Cortex of kidney (tissue), 1 donor: ENCODE measurements at places on chromosomes 2 and 18.

DNA sequence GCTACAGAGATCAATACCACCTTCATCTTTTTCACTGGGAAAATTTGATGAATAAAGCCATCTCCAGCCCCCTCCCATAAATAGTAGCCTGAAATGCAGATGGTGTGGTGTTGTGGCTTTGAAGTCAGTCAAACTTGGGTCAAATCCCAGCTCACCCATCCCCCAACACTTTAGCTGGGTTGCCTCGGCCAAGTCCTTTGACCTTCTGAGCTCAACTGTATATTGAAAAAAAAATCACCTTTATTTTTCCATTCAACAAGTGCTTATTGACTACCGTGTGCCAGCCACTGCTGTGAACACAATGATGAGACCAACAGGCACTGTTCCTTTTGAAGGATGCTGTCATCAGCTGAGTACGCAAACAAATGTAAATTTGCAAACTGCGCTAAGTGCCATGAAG lies 35.1 kb upstream of the NTSR2 start:
- DNase-seq: no peak

GRCh38 chr2:40251137-40251536 lies 200.8 kb downstream of the SLC8A1 start:
- DNase-seq: no peak

DNA sequence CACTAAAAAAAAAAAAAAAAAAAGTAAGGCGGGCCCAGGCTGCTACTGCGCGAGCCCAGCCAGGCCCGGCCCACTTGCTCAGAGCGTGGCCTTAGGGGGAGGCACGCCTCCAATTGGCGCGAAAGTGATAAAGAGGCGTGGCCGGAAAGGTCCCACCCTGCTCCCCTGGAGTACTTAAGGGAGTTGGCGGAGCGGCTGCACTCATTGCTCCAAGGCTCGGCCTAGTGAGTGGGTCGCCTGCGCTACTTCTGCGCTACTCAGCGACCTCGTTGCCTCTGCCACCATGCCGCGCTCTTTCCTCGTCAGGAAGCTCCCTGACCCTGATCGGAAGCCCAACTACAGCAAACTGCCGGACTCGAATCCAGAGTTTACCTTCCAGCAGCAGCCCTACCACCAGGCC lies 36.9 kb downstream of the UNC80 start:
- no peak for DNase-seq

DNA sequence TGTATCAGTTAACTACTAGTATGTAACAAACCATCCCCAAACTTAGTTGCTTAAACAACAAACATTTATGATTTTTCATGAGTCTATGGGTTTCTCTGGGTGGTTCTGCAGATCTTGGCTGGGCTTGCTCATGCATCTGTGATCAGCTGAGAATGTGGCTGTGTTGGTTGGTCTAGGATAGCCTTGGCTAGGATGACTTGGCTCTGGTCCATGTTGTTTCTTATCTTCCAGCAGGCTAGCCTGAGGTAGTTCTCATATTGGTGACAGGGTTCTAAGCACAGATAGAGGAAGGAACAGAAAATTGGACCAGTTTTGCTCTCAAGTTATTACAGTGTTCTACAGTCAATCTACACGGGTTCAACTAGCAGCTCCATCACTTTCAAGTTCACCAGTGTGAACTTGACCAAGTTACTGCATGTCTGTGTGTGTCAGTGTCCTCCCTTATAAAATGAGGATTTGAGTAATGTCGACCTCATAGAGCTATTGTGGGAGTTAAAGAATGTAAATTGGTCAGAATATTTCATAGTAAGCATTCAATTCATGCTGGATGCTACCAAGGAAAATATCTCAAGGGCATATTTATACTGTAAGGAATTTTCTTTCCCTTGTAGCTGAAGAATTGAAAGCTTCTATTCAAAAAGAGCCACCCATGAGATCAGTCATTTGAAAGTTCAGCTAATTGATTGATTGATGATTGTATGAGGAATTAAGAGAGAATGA lies 65.3 kb downstream of the MYO3B start:
- no peak for DNase-seq

DNA sequence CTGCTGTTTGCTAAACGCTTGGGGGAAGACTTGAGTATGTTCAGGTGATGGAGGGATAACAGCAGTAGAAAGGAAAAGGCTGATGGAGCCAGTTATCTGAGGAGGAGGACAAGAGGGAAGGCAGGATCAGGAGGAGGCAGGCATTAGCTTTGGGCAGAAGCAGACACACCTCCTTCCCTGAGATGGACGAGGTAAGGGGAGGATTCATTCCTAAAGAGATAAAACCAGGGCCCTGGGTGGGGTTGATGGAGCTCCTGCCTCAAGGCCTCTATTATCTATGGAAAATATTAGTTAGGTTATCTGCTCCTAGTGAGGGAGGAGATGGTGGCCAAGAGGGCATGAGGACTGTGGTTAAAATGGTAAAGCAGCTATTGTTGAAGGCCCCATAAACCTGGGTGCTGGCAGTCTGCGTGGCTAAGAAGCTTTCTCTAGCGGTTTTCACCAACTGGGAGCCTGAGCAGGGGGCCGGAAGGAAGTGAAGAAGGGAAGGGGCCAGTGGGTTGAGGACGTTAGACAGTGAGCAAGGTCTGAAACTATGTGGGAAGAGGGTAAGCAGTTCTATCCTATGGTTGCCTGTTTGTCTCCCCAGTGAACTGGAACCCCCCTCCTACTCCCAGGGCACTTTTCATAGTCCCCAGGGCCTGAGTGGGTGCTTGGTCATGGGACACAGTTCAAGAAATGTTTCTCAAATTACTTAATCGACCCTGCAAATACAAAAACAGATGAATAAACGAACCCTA lies 56.6 kb upstream of the HK2 start:
- DNase-seq: no peak

GRCh38 chr18:62524440-62525200 lies 1.8 kb downstream of the ZCCHC2 start:
- DNase-seq: no peak

- no peak for DNase-seq
These were observed 3.9 kb upstream of the PPP1CB start for GRCh38 chr2:28747714-28748113.

GRCh38 chr2:195651046-195651445 lies 6.0 kb upstream of the SLC39A10 start:
- DNase-seq: no peak

DNA sequence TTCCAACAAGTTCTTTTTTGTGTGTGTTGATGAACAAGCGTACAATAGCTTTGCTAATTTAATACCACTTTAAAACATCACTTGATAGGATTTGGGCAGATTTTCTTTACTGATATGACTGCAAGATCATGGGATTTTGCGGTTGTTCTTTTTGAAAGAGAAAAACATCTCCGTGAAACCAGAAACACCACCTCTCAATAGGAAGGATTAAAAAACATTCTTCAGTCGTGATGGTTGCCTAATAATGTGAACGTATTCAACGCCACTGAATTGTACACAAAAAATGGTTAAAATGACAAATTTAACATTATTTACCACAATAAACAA lies 19.3 kb downstream of the RBMS1 start:
- no peak for DNase-seq

GRCh38 chr2:47891369-47892337 lies 14.6 kb downstream of the FBXO11 start:
- DNase-seq: no peak

- no peak for DNase-seq
These were observed 368.2 kb downstream of the IRS1 start for GRCh38 chr2:226431288-226431948.

GRCh38 chr2:147632198-147632597 lies 212.6 kb upstream of the ACVR2A start:
- no peak for DNase-seq

- DNase-seq: no peak
These were observed 88.7 kb downstream of the NEDD4L start for GRCh38 chr18:58132595-58133261.

GRCh38 chr2:195619590-195619989 lies 37.4 kb upstream of the SLC39A10 start:
- DNase-seq: no peak

- DNase-seq: no peak
These were observed 646.2 kb downstream of the XIRP2 start for GRCh38 chr2:167534443-167534842.

- no peak for DNase-seq
These were observed 16.3 kb downstream of the DYSF start for GRCh38 chr2:71469403-71470398.

DNA sequence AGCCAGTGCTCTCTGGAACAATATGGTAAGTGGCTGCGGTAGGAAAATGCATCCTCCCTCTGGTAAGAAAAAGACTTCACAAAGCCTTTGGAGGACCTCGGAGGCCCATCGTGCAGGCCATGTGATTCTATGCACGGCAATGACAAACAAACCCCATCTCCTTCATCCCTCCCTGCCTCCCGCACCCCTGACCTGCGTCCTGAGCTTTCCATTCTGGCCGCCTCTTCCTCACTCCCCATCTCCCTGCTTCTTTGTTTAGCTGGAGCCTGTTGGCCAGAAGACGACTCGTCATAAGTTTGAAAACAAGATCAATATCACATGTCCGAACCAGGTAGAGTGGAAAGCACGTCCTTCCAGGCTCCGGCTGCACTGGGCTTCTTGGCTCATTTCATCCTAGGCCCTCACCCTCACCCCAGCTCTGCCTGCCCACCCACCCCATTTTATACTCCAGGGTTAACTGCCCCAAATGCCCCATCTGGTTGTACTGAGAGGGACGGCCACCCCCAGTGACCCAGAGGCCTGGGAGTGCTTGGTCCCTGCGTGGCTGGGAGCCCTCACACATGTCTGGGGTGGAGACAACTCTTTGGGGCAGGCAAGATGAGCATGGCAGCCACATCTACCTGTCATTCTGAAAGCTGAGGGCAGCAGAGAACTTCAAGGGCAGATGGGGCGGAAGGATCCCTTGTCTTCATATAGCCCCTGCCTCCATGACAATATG lies 94.0 kb downstream of the PLB1 start:
- no peak for DNase-seq

GRCh38 chr2:217757108-217757463 lies 245.7 kb downstream of the TNS1 start:
- no peak for DNase-seq

DNA sequence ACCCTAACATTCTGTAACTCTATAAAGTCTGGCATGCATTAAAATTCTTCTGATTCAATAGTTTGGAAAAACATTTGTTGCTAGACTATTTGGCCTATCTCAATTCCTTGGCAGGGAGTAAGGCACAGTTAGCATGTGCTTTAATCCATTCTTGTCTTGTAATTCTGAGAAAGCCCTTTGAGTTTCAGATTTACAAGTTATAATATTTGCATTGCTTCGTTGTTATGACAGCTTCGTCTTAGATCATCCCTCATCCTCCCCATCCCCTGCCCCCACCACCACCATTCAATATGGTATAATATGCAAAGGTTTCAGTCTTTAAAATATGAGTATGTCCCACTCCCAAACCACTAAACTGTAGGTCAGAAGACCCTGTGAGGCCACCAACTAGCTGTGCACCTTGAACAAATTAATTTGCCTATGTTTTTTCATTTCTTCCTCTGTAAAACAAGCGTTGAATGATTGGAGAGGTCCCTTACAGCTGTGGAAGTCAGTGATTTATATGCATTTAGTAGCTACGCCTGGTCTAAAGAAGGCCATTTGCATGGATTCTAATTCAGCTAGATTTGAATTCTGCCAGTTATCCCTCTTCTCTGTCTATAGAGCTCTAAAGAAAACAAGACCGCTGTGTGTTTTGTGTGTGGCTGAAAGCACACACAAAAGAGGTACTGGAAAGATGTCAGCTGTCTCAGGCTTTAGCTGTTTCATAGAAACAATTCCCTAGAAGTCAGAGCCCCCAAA lies 591 bp downstream of the C2orf80 start:
- no peak for DNase-seq

DNA sequence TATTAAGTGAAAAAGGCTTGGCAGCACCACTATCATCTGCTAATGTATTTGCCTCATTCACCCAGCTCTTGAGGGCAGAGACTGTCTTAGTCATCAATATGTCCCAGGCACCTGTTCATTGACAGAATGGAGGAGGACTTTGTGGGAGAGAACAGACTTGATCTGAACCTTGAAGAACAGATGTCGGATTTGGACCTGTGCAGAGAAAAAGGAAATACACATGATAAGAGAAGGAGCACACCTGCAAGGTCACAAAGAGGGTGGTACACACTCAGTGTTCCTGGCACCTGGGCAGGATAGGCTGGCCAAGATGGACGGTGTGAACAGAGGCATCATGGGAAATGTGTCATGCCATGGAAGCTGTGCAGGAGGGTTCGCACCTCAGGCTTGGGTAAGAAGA lies 7.4 kb upstream of the MGAT4A start:
- no peak for DNase-seq

DNA sequence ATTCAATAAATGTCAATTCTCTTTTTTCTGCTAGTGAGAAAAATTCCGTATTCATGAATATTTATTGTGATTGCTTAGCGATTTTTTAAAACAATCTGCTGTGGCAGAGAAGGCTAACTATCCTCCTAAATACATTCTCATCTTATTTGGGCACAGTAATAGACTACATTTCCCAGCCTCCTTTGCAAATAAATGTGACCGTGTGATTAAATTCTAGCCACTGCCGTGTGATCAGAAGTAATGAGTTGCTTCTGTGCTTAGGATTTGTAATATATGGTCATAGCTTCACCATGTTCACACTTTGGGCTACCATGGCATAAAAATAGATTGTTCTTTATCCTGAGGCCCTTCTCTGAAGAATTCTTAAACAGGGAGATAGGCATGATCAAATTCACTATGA lies 179.6 kb downstream of the FAM124B start:
- no peak for DNase-seq

DNA sequence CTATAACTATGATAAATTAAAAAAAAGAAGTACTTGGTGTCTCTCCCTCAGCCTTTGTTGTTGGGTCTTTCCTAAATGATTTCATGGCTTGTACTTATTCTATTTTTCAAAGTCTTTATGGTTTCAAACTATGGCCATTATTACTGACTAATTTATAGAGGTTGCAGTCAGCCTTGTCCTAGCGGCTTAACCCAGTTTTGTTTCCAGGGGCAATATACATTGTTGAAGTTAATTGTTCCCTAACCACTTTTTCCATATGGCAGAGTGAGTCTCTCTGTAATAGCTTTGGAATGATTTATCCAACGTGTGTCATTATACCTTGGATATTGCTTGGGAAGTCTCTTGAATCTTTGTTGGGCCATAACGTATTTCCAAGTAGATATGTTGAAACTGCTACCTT lies 408.8 kb downstream of the HRH4 start:
- no peak for DNase-seq

GRCh38 chr2:144404586-144405314 lies 115.2 kb downstream of the ZEB2 start:
- no peak for DNase-seq

DNA sequence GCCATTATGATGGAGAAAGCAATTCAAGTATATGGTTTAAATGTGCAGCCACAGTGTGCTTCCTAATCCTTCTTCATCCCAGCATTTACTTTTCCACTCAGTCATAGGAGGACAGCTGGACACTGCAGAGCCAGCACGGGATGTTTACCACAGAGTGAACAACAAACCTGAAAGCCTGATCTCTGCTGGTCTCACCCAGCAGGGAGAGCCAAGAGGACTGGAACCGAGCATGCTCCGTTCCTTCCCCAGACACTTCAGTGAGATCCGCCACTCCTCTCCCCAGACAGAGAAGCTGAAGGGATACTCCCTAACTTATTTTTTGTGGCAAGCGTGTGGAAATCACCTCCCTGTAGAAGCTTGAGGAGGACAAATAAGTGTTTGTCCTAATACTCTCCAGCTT lies 23.2 kb upstream of the GORASP2 start:
- no peak for DNase-seq
